ENCODE measurements at places on chromosomes 12 and 14. TPM values are rescaled to one million over a fixed set of nuclear protein-coding genes. Genes with fewer than 3 reads are reported as not detected.

The DAO gene
- total RNA-seq = not detected

GRCh38 chr14:56219666-56220413 lies 101.6 kb downstream of the PELI2 start:
- no peak overlapping the region for H3K4me3 ChIP-seq
- H3K27me3 ChIP-seq = no peaks in the 10 kb centered on the region
- no peaks in the 10 kb centered on the region for H3K4me1 ChIP-seq
- no peak overlapping the region for H3K27ac ChIP-seq
- no peaks in the 10 kb centered on the region for H3K36me3 ChIP-seq

GRCh38 chr12:56117778-56118687 lies at the start of gene ZC3H10:
Gene ZC3H10, plus strand, starts transcription at chr12:56118266. Its CDS starts 2,297 bp downstream, at chr12:56120563.
- H3K4me1 ChIP-seq = peaks cover 40% of the 10 kb centered on the region
- peak within 1 kb of the TSS; percentile 99 for H3K4me3 ChIP-seq
- peak within 1 kb of the TSS; percentile 99 for H3K27ac ChIP-seq
- H3K36me3 ChIP-seq = peaks cover 44% of the 10 kb centered on the region
- H3K27me3 ChIP-seq = no peaks in the 10 kb centered on the region

The TEX52 gene
- total RNA-seq = not detected

GRCh38 chr14:77979666-77980351 lies 179.9 kb downstream of the ADCK1 start:
- peaks cover 5% of the 10 kb centered on the region for H3K4me1 ChIP-seq
- DNase-seq = no peak
- peaks cover 47% of the 10 kb centered on the region for H3K27me3 ChIP-seq
- H3K4me3 ChIP-seq = no peak overlapping the region

Data from activated CD4-positive, alpha-beta memory T cell treated with anti-CD3 and anti-CD28 coated beads, Interleukin-2, amount 10 ng/mL, durations not matched to agents 7 days and 5 days (primary cell).